ENCODE measurements at places on chromosomes 5 and 9. TPM values are rescaled to one million over a fixed set of nuclear protein-coding genes. Genes with fewer than 3 reads are reported as not detected.

- no peaks in the 10 kb centered on the region for H3K27me3 ChIP-seq
- peak overlapping the region; percentile 51 for H3K27ac ChIP-seq
- no peak for DNase-seq
- H3K4me1 ChIP-seq = peaks cover 4% of the 10 kb centered on the region
- no peaks in the 10 kb centered on the region for H3K36me3 ChIP-seq
- H3K4me3 ChIP-seq = no peak overlapping the region
Measured at GRCh38 chr9:129932303-129933151, 97.3 kb downstream of the USP20 start.

Gene SOHLH1
- not detected for total RNA-seq

DNA sequence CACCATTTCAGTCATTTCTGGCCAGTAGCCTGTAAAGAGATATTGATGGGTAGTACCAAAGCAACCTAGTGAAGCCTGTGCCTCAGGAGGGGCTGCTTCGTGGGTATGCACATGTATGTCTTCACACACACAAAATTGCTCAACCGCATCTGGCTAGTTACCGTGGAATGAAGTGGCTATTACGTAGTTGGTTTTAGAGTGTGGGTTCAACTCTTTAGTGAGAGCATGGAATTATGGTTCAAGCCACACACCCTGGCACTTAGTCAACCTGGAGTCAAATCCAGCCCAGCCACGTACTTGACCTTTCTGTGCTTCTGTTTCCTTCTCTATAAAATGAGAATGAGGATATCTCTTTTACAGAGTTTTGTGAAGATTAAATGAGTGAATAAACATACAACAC, 174.9 kb downstream of the TTC39B start:
- no peaks in the 10 kb centered on the region for H3K36me3 ChIP-seq
- no peaks in the 10 kb centered on the region for H3K27me3 ChIP-seq
- DNase-seq = no peak
- no peaks in the 10 kb centered on the region for H3K4me1 ChIP-seq

DNA sequence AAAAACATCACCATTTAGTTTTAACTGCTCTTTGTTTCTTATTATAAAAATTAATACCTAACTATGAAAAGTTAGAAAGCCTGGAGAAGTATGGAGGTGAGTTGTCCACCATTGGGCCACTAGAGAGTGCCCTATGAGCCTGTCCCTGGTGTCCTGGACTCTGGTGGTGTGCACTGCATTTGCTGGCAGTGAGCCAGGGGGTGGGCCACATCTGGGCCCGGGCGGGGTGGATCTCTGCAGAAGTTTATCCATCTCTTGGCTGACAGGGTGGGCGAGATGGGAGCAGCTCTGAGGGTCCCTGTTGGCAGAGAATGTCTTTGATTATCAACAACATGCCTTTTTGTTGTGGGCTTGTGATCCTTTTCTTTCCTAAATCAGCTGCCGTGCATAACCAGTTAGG, 8.2 kb downstream of the TENT4A start:
- no peaks in the 10 kb centered on the region for H3K36me3 ChIP-seq
- no peaks in the 10 kb centered on the region for H3K27me3 ChIP-seq
- peak overlapping the region; percentile 38 for H3K4me3 ChIP-seq
- peaks cover 65% of the 10 kb centered on the region for H3K4me1 ChIP-seq
- peak overlapping the region; percentile 44 for H3K27ac ChIP-seq

Gene SLC25A2
- total RNA-seq = 0.29 TPM

DNA sequence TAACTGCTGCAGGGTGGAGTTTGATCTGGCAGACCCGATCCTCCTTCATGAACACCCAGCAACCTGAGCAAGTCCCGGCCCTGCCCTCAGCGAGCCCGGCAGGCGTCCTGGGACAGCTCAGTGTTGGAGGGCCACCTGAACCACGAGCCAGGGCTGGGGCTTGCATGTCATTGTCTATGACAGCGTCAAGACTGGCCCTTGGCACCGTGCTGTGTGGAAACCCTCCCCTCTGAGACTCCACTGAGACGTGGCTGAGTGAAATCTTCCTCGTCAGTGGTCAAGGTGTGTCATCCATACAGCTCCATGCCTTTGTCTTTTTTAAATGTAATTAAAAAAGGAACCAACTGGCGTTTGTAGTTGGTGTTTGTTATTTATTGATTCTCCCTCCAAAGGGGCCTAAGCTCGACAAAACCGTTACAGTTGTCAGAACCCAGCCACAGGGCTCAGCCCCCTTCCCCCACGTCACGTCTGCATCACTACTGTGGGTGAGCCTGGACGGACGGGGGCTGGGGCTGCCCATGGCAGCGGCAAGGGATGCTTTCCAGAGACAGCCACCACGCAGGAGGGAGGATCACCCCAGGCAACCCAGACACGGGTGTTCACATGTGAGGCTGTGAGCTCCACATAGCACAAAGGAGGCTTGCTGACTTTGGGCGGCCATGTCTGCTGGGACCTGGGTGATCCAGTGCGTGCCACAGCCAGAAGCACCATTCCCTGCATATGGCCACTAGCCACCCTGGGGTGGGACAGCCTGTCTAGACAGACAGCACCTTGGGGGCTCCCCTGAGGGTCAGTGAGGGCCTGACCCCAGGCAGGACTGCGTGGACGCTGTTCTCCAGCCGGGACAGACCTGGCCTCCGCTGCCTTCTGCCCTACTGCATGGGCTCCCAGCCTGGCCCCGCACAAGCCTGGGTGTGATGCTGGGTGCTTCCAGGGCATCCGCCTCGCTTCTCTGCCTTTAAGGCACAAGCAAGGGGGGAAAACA, 7.3 kb downstream of the UCK1 start:
- DNase-seq = no peak
- H3K27me3 ChIP-seq = no peaks in the 10 kb centered on the region
- no peak overlapping the region for H3K4me3 ChIP-seq
- no peak overlapping the region for H3K27ac ChIP-seq
- no peaks in the 10 kb centered on the region for H3K4me1 ChIP-seq
- peaks cover 100% of the 10 kb centered on the region for H3K36me3 ChIP-seq

All from esophagus squamous epithelium (tissue), 5 donors.